Activated CD4-positive, alpha-beta T cell treated with anti-CD3 and anti-CD28 coated beads, Interleukin-2, Interleukin-6, amounts not matched to agents 100 ng/mL and 50 ng/mL, durations not matched to agents 16 hours and 8 hours (primary cell): ENCODE measurements at places on chromosomes 12 and 14.

DNA sequence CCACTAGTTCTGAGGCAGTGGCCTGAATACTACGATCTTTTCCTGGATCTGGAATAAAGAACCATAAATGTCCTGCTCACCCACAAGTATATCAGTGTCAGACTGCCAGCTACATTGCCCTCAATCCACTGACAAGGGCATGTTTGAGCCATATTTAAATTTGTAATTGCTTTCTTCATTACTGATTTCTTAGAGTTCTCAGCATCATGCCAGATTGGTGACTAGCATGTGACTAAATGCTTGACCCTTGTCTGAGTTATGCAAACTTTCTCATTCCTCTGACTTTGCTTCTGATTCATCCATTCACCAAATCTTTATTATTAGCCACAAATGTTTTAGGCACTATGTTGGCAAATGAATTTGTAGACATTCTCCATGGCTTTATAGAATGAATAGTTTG lies 143.6 kb upstream of the SLC16A7 start:
- no peak for DNase-seq

DNA sequence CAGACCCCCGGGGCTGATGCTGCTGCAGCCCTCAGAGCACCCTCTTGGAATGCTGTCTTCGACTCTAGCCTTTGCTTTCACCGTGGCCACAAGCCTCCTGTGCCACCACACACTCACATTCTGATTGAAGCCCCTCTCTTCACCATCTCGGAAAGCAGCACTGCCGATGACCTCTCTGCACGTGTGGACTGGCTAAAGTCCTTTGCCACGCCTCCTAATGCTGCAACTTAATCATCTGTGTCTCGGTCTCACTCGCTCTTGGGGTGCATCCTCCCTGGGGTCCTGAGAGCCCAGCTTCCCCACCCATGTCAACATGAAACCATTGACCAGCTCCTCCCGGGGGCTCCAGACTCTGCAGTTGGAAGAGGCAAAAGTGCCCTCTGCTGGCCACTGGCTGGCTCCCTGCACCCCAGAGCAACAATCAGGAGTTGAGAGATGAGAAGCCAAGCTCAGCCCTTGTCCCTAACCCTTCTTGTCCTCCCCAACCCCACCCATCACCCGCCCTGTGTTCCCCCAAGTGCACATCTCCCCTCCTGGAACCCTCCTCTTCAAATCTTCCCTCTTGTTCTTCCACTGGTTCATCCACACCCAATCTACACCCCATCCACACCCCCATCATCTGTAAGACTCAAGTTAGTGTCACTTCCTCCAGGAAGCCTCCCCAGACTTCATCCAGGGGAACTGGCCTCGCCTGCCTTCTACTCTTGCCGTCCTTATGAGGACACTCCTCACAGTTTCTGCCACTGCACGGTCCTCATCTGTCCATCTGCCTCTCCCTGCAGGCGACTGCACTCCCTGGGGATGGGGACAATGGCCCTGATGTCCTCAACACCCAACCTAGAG lies 23.6 kb upstream of the FAM181A start:
- peak; percentile 15 for DNase-seq

GRCh38 chr12:110826592-110827200 lies 20.1 kb upstream of the CCDC63 start:
- DNase-seq, result peak; percentile 91

DNA sequence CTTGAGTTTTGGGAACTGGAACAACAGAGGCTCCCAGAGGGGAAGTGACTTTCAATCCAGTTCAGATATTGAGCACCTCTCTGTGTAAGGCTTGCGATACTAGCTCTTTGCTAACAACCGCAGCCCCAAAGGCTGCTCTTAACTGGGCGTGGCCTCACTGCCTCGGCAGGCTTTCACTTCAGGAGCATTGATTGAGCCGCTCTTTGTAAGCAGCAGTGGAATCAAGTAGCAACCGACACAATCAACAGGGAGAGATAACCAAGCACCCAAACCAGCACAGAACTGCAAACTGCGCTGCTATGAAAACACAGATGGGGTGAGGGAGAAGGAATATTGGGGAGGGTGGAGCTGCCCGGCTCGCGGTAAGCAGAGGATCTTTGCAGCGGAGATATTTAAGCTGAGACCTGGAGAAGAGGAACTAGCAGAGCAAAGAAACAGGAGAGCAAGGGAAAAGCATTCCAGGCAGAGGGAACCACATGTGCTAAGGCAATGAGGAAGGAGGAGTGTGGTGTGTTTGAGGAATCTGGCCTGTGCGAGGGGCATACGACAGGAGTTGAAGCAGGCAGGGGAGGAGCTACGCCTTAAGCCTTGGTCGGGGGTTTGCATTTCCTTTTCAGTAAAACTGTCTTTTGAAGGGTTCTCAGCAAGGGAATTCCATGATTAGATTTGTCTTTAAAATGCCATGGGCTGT lies 17.3 kb upstream of the YY1 start:
- peak; percentile 82 for DNase-seq

DNA sequence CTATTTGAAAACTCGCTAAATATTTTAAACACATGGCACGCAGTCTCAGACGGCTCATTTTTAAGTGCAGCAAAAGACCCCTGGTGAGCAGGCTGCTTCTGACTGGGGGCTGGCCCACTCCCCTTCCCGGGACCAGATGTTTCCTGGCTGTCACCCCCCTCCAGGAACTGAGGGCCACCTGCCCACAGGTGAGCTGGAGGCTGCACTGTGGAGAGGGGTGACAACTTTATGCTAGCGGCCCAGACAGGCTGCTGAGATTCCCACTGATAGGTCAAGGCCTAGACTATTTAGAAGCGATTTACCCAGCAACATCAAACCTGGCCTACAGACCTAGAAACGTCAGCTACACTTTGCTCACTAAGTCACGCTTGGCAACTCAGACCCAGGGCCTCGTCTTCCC lies 92.1 kb downstream of the BCL11B start:
- no peak for DNase-seq

DNA sequence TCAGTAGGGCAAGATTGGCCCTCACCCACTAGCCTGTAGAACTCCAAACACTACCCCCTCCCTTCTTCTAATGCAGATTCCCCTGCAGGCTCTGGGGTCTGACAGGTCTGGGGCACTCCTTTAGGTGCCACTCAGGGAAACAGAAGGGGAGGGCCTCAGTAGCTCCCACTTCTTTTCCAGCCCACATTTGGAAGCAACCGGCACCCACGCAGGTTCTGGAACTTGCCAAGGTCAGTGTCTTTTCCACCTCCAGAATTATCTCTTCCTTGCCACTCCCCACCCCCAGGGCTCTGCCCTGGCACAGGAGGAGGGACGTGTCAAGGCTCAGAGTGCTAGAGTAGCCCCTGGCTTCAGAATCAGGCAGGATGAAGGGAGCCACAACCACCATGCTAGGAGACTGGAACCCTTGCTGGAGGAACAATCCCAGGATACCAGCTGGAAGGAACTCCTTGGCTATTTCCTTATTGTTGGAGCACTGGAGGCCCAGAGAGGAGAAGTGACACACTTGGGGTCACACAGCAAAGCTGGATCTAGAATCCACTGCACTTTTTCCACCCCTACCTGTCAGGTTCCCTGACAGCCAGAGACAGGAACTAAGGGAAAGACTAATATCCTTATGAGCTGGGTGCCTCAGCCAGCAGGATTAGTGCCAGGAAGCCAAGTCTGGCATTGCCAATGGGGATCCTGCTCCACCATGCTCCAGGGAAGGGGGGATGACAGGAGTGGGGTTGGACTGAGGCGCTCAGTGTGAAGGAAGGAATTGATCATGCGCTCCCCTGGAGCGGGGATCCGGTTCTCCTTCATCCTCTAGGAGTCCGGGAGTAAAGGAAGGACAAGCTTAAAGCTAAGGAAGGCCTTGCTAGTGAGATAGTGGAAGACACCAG lies 1.8 kb upstream of the FIGNL2 start:
- DNase-seq, result no peak

- no peak for DNase-seq
These were observed 100.5 kb downstream of the TSPAN8 start for GRCh38 chr12:71057330-71057729.

- DNase-seq, result no peak
These were observed 13.2 kb upstream of the COCH start for GRCh38 chr14:30861200-30861599.

- no peak for DNase-seq
These were observed 152.8 kb downstream of the LRIG3 start for GRCh38 chr12:58767496-58767895.

GRCh38 chr14:99260587-99261551 lies 11.1 kb downstream of the BCL11B start:
- peak; percentile 76 for DNase-seq

DNA sequence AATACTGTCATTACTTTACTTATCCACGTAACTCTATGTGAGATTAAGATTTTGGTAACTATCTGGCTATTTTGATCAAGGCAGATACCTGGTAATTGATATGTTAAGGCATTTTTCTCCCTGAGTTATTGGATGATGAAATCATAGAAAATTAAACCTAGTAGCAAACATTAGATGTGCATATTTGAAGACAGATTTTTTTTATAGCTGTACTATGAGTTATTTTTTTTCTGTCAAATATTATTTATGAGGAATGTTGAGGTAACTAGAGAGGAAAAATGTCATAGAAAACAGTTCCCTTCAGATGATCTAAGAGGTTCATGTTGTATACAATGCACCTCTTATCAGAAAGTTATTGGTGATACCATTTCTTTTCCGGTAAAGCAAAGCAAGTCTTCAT lies 64.9 kb upstream of the SLC38A2 start:
- no peak for DNase-seq

GRCh38 chr14:106286697-106287290 lies 760.4 kb downstream of the TMEM121 start:
- peak; percentile 32 for DNase-seq

DNA sequence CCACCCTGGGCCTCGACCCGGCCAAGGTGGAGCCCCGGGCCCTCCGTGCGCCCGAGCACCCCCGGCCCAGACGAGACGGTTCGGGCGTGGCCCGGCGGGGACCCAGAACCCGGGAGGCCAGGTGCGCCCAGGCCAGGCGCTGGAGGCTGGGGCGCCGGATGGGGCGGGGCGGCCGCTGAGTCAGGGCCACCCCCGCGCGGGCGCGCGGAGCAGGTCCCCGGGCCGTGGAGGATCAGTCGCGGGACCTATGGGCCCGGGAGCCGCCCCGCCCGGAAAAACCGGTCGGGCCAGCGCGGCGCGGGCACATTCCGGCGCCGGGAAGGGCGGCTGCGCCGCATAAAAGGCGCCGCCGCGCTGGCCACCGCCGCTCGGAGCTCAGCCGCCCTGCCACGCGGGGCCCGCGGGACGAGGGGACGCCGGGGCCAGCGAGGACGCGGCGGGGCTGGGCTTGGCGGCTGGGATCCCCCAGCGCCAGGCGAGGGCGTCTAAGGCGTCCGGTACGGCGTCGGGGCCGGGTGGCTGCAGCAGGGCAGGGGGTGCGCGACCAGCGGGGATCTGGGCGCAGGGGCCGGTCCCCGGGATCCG lies 21.5 kb upstream of the KIF26A start:
- DNase-seq, result no peak

DNA sequence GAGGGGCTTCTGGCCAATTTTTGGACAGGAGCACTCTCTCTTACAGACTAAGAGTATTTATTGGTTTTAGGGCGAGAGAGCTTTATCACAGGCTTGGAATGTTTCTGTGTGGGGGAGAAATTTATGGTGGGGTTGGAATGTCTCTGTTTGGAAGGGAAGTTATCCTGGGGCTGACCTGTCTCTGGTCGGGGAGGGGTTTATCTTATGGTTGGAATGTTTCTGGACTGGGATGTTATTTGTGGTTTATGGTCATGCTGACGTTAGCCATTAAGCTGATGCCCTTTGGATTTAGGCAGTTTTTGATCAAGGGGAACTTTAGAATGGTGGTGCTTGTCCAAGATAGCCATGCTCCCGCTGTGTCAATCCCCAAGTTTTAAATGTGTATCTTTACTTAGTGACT lies 614.8 kb downstream of the DIO2 start:
- no peak for DNase-seq

DNA sequence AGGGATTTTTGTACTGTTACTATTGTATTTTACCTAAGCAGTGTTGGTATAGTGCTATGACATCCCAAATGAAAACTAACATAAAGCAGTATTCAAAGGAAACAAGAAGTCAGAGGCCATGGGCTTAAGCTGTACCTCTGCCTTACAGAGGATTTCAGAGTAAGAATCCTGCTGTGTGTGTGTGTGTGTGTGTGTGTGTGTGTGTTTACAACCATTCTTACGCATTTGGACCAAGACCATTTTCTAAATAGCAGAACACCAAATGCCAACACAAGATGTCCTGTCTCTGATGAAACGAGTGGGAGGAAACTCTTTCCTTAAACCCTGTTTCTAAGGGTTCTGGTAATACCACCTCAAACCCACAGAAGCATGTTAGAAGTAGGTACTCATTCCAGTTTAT lies 64.4 kb downstream of the PPP1R36 start:
- DNase-seq, result no peak

GRCh38 chr12:123071099-123071800 lies 79.6 kb downstream of the PITPNM2 start:
- DNase-seq, result no peak

DNA sequence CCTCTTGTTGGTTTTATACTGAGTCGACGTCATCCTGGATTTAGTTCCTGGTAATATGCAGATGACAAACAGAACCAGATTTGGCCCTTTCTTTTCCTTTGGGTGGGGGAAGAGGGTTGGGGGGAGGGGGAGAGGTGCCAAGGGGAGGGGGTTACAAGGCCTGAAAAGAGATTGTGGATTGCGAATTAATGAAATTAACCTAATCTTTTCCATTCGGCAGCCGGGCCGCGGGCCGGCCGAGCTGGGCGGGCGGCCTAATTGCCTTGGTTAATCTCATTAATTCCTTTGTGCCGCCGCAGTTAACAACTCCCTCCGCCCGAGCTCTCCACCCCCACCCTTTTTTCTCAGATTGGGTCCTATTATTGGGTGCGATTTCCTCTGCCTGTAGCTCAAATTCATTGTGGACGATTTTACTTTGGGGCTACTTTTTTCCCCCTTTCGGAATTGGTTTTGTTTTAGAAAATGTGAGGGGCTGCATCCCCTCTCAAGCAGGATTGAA lies 387 bp upstream of the GSC start:
- DNase-seq, result no peak

- no peak for DNase-seq
These were observed 21.1 kb downstream of the CHGA start for GRCh38 chr14:92943855-92944570.

- no peak for DNase-seq
These were observed 35.0 kb downstream of the ITPR2 start for GRCh38 chr12:26798023-26798422.

GRCh38 chr12:66060163-66060907 lies 70.2 kb downstream of the LLPH start:
- no peak for DNase-seq

- no peak for DNase-seq
These were observed 1970.2 kb upstream of the FLRT2 start for GRCh38 chr14:83559721-83560120.

GRCh38 chr12:50120953-50121352 lies 8.9 kb downstream of the COX14 start:
- no peak for DNase-seq
